T-cell (primary cell): ENCODE measurements at places on chromosomes 11 and 22.

DNA sequence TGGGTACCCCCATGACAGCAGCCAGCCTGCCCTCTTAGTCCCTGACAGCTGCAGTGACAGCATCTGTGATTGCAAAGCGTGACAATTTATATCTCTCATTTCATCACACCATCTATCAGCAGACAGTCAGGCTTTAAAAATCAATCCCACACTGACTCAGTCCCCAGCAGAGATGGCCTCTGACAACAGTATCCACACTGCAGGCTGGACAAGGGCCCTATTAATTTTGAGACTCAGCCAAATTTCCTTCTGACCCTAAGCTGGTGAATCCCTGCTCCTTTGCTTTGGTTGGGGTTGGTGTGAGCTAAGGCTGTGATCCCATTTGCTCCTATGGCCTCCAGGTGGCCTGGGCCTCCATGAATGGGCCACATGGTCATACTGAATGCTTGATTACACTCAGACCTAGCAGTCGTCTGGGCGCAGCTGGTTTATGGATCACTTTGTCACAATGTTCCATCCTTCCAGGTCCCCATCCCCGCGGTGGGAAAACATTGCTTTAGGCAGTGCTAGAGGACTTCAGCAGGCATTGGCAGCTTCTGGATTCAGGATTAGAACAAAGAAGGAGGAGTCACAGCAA is 68.2 kb upstream of the B3GAT1 start:
- DNase-seq = no peak

DNA sequence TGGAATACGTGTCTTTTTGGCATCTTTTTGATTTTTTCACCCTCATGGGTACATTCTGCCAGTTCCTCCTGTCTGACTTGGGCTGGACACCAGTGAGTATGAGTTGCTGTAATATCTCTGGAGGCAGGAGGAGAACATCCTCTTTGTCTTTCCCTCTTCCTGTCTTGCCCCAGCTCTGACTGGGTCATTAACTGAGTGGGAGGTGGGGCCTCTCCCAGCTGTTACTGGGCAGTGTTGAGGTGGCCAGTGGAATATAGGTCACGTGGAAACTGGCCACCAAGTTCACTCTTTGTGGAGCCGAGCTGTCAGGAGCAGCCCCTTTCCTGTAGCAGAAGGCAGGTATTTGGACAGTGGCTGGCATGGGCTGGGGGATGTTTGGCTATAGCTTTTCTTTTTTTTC is 2.2 kb downstream of the GLB1L2 start:
- no peak for DNase-seq

- DNase-seq = no peak
Observed at GRCh38 chr11:87493516-87493915, 455.8 kb downstream of the TMEM135 start.

GRCh38 chr22:44889255-44889878 is 120.4 kb downstream of the PHF21B start:
- no peak for DNase-seq

- no peak for DNase-seq
Observed at GRCh38 chr11:72274435-72274834, 30.5 kb upstream of the PHOX2A start.

GRCh38 chr22:37496651-37497050 is 10.5 kb upstream of the MFNG start:
- no peak for DNase-seq

DNA sequence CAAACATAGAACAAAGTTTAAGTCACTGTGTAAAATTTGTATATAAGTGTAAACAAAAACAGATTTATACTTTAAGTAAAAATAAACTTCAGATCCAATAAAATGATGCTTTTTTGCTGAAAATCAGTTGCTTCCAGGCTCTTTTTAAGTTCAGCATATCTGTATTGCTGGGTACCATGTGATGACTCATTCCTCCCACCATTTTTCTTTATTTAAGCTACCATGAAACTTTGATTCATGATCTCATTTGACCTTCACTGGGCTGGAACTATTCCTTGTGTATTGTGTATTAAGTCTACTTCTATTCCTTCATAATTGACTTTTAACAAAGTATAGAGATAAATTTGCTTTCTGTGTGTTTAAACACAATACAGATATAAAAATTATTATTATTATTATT is 46.3 kb upstream of the RRM1 start:
- no peak for DNase-seq

DNA sequence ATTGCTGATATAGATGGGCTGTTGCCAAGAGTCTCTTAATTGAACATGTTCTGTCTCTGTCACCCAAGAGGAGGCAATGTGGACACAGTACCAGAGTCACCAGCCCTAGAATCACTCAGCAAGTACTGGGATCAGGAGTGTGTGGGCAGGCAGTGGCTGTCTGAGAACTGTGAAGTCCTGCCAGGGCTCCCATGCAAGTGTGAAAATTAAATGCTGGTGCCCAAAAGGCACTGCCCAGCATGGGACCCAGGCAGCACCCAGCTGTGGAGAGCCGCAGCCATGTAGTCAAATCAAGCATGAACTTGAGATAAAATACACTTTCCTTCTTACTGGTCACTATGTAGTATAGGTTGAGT is 19.9 kb downstream of the HIRA start:
- DNase-seq = no peak

- DNase-seq = no peak
Observed at GRCh38 chr22:30212996-30213441, 33.5 kb downstream of the LIF start.

DNA sequence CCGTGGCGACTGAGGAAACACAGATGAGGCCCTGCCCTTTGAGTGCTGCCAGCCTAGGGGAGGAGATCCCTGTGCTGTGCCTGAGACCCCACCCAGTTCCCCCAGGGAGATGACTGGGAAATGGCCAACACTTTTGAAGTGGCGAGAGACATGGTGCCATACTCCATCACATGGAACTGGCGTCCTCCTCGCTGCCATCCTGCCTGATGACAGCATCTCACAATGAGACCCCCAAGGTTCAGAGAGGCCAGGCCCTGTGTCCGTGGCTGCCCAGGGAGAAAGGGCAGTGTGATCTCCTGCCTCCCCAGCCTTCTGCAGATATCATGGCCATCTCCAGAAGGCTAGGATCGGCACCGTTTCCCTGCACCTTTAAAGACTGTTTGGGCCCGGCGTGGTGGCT is 31.1 kb downstream of the FAM83F start:
- DNase-seq = no peak

DNA sequence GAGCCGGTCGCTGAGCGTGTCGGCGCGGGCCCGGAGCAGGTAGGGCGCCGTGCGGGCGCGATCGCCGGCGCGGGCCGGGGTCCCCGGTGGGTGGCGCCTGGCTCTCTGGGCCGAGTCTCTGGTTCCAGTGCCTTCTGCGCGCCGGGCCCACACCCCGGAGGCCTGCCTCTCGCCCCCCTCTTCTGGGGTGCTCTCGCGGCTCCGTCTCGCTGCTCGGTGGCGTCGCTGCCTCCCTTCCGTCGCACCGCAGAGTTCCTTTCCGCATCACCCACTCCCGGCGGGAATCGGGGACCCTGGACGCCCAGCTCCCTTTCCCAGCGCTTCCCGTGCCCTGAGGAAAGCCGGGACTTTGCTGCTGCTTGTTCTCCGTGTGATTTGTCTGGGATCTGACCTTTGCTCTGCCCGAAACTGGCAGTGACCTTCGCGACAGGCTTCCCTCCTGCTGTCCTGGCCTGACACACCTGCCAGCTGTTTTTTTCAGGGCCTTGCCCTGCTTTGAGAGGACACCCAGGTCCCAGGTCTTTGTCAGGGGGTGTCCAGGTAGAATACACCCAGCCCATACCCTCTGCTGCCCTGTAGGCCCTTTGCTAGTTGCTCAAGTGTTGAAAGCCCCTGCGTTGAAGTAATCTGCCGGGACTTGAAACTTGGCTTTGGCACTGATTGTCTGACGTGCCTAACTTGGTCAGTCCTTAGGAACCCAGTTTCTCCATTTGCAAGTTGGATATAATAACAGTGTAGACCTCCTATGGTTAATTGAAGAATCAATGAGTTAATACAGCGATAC is 711 bp downstream of the FDX1 start:
- no peak for DNase-seq

DNA sequence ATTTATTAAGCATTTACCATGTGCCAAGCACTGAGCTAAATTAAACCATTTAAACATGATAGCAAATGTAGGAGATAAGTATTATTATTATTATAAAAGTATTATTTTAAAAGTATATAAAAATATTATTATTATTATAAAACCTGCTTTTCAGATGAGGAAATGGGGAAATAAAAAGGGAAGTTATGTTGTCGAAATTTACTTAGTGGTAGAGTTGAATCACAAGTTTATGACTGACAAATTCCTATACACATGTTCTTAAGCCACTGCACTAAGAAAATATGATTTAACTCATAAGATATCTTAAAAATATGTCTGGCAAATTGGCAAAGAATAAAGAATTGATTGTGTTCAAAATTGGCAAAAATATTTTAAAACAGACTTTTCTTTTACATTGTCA is 53.8 kb downstream of the CASP12 start:
- no peak for DNase-seq

GRCh38 chr11:125784678-125785077 is 3.2 kb upstream of the PATE3 start:
- DNase-seq = no peak

- DNase-seq = no peak
Observed at GRCh38 chr11:117187007-117187406, 8.5 kb downstream of the SIDT2 start.

DNA sequence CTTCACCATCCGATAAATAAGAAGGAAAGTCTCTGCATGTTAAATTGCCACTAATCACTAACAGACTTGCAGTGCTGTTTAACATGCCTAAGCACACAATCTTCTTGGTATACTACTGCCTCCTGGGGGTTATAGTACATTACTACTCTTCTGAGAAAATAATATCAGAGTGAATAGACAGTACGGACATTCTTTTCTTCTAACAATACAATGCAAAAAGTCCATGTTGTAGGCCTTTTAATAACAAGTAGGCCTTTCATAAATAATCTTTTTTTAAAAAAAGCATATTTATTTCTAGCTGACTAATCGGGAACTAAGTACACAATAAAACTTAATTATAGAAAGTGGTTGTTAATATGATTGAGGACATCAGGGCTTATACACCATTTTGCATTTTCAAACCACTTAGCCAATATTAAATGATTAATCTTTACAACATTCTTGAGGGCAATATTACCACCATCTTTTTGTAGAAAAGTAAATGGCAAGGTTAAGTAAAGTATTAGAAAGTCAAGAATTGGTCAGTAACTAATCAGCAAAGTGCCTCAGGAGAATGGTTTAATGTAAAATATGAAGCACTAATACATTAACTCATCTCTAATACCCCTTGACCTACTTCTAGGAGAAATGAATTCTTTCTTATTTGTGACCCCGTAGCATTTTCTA is 84.7 kb downstream of the TTC28 start:
- DNase-seq = no peak

- DNase-seq = peak; percentile 70
Observed at GRCh38 chr11:44611687-44612434, 46.4 kb downstream of the CD82 start.

- no peak for DNase-seq
Observed at GRCh38 chr11:96481204-96481603, 91.4 kb downstream of the JRKL start.

GRCh38 chr11:12806113-12806512 is 131.9 kb downstream of the TEAD1 start:
- no peak for DNase-seq

GRCh38 chr11:13009476-13009920 is 382 bp downstream of the RASSF10 start:
- DNase-seq = no peak

GRCh38 chr11:7941146-7941545 is 362 bp downstream of the OR10A3 start:
- no peak for DNase-seq

DNA sequence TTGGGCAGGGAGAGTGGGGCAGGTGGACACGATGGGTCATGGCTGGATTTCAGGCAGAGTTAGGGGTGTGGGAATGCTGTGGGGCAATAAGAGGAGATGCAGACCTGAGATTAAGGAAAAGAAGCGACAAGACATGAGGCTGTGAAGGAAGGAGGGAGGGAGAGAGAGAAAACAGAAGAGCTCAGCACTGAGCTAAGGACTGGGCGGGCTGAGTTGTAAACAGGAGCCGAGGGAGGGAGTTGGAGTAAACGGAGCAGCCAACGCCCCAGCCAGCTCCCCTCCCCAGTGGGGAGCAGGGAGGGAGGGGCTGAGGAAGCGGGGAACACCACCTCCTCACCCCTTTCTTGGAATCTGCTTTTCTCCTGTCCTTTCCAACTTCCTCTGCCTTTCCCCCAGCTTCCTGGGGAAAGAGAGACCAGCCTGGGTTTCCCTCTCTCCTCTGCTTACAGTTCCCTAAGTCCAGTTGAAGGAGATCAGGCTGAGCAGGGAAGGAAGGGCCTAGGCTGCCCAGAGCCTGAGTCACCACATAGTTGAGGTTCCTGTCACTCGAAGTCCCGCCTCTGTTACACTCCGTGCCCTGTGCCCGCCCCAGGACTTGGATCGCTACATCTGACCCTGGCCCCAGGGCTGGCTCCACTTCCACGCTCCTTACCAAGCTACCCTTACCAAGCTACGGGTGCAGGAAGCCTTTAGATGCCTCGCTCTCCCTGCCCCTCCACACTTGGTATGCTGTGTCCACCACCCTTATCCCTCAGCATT is 6.7 kb upstream of the AHNAK start:
- DNase-seq = peak; percentile 61

DNA sequence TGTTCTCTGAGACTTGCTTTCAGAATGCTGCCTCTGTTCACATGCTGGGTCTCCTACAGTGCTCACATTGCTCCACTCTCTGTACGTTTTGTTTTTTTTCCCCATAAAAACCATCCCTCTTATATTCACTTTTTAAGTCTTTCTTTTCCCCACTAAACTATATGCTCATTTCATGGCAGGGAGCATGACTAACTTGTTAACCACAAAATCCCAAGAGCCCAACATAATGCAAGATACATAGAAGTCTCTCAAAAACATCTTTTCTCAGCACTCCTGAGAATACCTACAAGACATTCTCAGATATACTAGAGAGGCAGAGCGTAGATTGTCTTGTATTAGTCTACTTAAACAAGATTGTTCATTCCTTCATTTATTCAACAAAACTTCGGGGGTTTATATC is 73.3 kb downstream of the FAM76B start:
- DNase-seq = no peak

- no peak for DNase-seq
Observed at GRCh38 chr11:63705526-63705925, 24.2 kb downstream of the RTN3 start.

GRCh38 chr22:48919187-48919590 is 908.5 kb downstream of the BRD1 start:
- no peak for DNase-seq

- DNase-seq = no peak
Observed at GRCh38 chr11:111107501-111107900, 138.0 kb upstream of the POU2AF2 start.

- no peak for DNase-seq
Observed at GRCh38 chr11:61910187-61911127, 6.9 kb downstream of the RAB3IL1 start.

DNA sequence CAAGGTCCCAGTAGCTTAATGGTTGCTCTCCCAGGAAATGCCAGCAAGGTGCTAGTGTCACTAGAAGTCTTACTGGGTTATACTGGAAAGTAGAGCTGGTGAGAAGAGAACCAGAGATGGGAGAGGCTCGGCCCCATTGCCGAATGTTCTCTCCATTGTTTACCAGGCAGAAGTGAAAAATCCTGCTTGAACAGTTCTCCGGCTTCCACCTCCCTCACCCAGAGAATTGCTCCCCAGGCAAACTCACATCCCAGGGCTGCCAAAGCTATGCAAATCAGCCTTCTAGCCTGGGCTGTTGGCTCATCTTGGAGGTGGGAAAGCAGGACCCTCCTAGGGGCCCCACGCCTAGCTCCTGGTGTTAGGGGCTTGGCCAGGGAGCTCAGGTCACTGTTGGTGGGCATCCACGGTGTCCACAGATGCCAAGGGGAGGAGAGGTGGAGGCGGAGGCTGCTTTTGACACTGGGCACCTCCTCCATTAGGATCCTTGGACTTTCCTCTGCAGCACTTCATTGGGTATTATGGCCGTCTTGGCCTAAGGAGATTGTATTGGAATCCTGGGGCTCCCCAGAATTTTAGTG is 20.1 kb downstream of the POU2F3 start:
- no peak for DNase-seq
